DND-41 (cell line): ENCODE measurements at places on chromosomes 12 and 14.

DNA sequence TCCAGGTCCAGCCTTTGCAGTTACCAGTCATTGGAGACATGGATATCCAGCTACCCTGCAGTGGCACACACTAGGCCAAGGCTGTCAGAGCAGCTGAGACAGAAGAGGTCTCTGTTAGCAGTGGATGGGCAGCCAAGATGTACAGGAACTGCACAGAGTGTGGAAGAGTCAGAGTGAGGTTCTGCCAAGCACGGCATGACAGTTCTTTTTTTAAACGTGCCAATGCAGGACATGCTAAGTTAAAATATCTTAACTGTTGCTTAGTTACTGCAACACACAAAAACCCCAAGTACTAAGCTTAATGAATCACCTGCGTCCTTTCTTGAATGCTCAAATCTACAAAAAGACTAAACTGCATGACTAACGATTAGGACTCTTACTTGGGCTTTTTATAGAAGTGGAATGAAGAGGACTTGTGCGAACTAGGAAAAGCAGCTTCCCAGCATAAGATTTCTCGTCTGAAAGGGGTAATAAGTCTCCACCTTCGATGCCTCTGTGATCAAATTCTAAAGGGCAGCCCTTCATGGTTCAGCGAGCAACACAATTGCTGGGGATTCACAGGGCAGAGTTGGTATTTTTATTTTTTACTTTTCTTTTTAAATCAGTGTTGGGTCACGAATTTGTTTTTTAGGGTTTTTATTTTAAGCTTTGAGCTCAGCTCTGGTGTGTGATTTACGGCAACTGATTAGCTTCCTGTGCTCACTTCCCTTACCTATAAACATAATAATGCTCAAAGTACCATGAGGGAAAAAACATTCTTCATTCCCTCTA lies 20.6 kb downstream of the MAPK1IP1L start:
- no peaks in the 10 kb centered on the region for H3K27me3 ChIP-seq
- no peak for DNase-seq

DNA sequence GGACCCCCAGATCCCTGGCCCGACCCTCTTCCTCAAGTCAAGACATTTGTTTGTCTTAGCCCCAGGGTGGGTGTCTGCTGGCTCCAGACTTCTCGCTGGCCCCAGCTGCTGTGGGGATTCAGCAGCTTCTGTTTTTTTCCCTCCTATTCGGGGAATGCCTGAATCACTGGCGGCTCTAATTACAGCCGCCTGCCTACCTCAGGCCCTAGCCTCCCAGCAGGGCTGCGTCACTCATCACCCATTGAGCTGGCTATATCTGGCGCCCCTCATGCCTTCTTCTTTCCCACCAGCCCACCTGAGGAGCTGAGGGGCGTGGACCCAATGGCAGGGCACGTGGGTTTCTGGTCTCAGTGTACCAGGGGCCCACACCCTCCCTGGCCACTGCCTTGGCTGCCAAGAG lies 10.1 kb downstream of the KRT80 start:
- no peak overlapping the region for H3K27ac ChIP-seq
- DNase-seq, result no peak
- H3K36me3 ChIP-seq, result no peaks in the 10 kb centered on the region
- peaks cover 13% of the 10 kb centered on the region for H3K27me3 ChIP-seq

DNA sequence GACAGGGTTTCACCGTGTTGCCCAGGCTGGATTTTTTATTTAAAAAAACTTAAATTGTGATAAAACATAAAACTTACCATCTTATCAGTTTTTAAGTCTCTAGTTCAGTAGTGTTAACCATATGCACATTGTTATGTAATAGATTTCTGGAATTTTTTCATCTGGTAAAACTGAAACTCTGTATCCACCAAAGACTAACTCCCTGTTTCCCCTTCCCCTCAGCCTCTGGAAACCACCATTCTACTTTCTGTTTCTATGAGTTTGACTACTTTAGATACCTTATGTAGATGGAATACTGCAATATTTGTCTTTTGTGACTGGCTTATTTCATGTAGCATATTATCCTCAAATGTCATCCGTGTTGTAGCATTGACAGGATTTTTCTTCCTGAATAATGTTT lies 12.8 kb upstream of the PLEKHG3 start:
- H3K27ac ChIP-seq, result no peak overlapping the region
- no peak for DNase-seq
- no peaks in the 10 kb centered on the region for H3K4me1 ChIP-seq

GRCh38 chr12:113900716-113901115 lies 65.4 kb downstream of the RBM19 start:
- no peak for DNase-seq
- H3K27me3 ChIP-seq, result no peaks in the 10 kb centered on the region
- H3K4me1 ChIP-seq, result no peaks in the 10 kb centered on the region
- peaks cover 22% of the 10 kb centered on the region for H3K36me3 ChIP-seq
- H3K4me3 ChIP-seq, result no peak overlapping the region

- H3K27ac ChIP-seq, result no peak overlapping the region
- H3K27me3 ChIP-seq, result no peaks in the 10 kb centered on the region
- H3K4me3 ChIP-seq, result no peak overlapping the region
- H3K4me1 ChIP-seq, result peaks cover 35% of the 10 kb centered on the region
- peaks cover 27% of the 10 kb centered on the region for H3K36me3 ChIP-seq
Measured at GRCh38 chr12:57781244-57781643, 1.3 kb upstream of the TSFM start.

GRCh38 chr12:68007466-68007865 lies 18.2 kb downstream of the IFNG-AS1 start:
- H3K27me3 ChIP-seq, result no peaks in the 10 kb centered on the region
- H3K4me3 ChIP-seq, result no peak overlapping the region
- DNase-seq, result no peak
- no peaks in the 10 kb centered on the region for H3K36me3 ChIP-seq

- no peaks in the 10 kb centered on the region for H3K4me1 ChIP-seq
- H3K36me3 ChIP-seq, result no peaks in the 10 kb centered on the region
- no peak for DNase-seq
- no peak overlapping the region for H3K4me3 ChIP-seq
- no peaks in the 10 kb centered on the region for H3K27me3 ChIP-seq
Measured at GRCh38 chr12:90261283-90261682, 552.6 kb upstream of the ATP2B1 start.

DNA sequence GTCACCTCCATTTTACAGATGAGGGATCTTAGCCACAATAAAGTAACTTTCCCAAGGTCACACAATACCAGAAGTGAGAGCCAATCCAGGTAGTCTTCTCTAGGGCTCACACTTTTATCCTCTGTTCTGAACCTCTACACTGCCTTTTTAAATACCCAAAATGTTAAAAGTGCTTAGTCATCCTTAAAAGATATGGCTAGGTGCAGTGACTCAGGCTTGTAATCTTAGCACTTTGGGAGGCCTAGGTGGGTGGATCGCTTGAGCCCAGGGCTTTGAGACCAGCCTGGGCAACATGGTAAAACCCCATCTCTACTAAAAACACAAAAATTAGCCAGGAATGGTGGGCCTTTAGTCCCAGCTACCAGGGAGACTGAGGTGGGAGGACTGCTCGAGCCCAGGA lies 104.1 kb upstream of the PPP4R3A start:
- H3K4me3 ChIP-seq, result no peak overlapping the region
- DNase-seq, result no peak
- H3K4me1 ChIP-seq, result no peaks in the 10 kb centered on the region
- no peak overlapping the region for H3K27ac ChIP-seq
- H3K27me3 ChIP-seq, result no peaks in the 10 kb centered on the region

DNA sequence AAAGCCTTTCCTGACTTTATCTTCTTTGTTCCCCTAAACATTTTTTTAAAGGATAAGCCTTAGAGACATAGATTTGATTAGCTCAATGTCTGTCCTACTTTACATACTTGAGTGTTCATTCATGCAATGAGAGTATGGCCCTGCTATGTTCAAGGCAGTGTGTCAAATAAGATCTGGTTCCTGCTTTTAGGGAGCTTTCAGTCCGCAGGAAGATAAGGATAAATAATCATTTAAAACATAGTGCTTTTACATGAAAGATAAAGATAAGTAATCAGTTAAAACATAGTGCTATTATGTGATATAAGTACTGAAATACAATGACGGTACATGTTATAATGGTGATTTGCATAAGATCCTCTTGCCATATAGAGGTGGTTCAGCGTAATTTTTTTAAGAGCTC lies 378.3 kb upstream of the PRICKLE1 start:
- H3K4me3 ChIP-seq, result no peak overlapping the region
- no peak overlapping the region for H3K27ac ChIP-seq
- DNase-seq, result no peak
- H3K27me3 ChIP-seq, result no peaks in the 10 kb centered on the region
